ENCODE measurements at places on chromosomes 16 and 17. TPM values are rescaled to one million over a fixed set of nuclear protein-coding genes. Genes with fewer than 3 reads are reported as not detected.

The ADCY7 gene
- total RNA-seq, result 8.0 TPM

The GSDMA gene
- not detected for total RNA-seq

The PMP22 gene
- total RNA-seq, result 1.9 TPM

The CHD9NB gene
- 3.0 TPM for total RNA-seq

The WDR81 gene
- 14.0 TPM for total RNA-seq

The OMG gene
- total RNA-seq, result not detected

The KRT26 gene
- not detected for total RNA-seq

The ZNF469 gene
- total RNA-seq, result 2.4 TPM

The SRCIN1 gene
- total RNA-seq, result 11.1 TPM

The CTRB1 gene
- 5.7 TPM for total RNA-seq

The OTOP2 gene
- total RNA-seq, result not detected

The RBFOX1 gene
- total RNA-seq, result 1.6 TPM

The SNAI3 gene
- 9.1 TPM for total RNA-seq

The ADORA2B gene
- total RNA-seq, result 5.1 TPM

The ARL5C gene
- not detected for total RNA-seq

All from WTC11 (cell line).